ENCODE measurements at places on chromosomes 1 and 21.

DNA sequence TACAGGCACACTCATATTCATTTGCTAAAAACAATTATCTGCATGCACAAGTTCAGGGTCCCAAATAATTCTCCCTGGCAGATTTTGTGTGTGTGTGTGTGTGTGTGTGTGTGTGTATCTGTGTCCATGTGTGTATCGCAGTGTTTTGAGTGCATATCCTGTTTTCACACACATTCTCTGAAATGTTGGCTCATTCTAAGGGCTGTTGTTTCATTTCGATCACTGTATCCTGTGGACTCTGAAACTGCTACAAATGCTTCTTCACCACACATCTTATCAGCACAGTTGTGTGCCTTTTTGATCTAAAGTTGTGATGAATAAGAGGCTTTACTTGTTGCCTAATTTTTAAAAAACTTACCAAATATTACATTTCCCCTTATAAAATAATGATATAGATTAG, 34.6 kb downstream of the NR5A2 start:
- peak; percentile 33 for DNase-seq

- no peak for DNase-seq
These were observed 8.7 kb downstream of the SDHB start for GRCh38 chr1:17045150-17045549.

- DNase-seq, result no peak
These were observed 57.7 kb upstream of the DPT start for GRCh38 chr1:168786476-168787330.

DNA sequence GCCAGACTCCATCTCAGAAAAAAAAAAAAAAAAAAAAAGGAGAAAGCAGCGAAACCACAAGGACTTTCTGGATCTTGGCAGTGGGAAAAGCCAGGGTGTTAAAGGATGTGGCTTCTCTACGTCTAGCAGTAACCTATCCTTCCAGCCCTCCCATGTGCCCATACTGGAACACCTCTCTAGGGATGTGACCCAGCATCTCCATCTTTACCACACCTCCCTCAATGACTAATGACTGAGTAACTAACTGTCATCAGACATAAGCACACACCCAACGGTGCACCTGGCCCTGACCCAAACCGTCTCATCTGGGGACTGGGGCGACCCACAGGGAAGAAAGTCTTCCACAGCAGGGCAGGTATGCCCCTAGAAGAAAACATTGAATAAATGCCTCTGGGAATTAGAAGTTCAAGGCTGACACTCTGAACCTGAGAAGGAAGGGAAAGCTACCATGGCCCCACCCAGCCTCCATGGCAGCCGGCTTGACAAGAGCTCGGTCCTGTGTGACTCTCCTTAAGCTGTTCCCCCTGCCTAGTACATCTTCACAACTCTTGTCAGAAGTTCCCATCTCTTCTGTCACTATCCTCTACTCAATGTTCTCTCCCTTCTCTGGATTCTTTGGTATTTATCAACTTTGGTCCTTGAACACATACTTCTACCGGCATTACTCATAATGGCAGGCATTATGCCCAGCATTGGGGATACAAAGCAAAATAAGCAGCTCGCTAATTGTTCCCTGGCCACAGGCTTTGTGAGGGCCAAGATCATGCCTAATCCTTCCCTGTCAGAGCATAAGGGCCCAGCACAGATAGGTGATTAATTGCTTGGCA, 14.8 kb upstream of the PAQR6 start:
- DNase-seq, result no peak

DNA sequence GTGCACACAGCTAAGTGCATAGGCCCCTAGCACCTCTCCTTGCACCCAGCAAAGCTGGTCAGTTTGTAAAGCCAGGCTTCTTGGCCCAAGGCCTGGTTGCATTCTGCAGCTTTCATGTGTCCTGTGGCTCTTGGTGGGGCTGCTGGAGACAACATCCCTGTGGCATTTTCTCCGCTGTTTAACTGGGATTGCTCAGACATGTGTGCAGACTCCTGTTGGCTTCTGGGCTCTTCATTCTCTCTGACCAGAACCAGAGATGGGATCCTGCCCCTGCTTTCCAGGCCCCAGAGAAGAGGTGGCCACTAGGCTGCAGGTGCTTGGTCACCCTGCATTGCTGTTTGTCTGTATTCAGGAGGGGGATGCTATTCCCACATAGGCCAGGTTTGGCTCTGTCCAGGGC, 50.8 kb downstream of the FAM78B start:
- DNase-seq, result no peak

GRCh38 chr1:12475530-12475934, 142.5 kb downstream of the DHRS3 start:
- DNase-seq, result peak; percentile 47

GRCh38 chr1:15678578-15678977, 5.5 kb upstream of the PLEKHM2 start:
- DNase-seq, result no peak

GRCh38 chr21:46188226-46189212, 4.3 kb upstream of the SPATC1L start:
- peak; percentile 85 for DNase-seq

DNA sequence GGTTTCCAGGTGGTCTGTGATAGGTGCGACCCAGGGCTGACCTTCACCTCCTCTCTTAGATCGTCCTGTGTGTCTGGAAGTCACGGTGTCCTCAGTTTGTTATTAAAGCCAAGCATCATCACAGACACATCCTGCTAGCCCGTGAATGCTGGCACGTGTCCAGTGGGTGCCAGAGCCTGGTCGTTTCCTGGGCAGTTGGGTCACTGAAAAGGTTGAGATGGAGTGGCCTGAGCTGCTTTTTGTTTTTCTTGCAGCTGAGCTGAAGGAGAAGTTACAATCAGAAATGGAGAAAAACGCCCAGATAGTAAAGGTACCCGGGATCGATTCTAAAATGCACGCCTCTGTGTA, 23.2 kb downstream of the PCNT start:
- peak; percentile 17 for DNase-seq

DNA sequence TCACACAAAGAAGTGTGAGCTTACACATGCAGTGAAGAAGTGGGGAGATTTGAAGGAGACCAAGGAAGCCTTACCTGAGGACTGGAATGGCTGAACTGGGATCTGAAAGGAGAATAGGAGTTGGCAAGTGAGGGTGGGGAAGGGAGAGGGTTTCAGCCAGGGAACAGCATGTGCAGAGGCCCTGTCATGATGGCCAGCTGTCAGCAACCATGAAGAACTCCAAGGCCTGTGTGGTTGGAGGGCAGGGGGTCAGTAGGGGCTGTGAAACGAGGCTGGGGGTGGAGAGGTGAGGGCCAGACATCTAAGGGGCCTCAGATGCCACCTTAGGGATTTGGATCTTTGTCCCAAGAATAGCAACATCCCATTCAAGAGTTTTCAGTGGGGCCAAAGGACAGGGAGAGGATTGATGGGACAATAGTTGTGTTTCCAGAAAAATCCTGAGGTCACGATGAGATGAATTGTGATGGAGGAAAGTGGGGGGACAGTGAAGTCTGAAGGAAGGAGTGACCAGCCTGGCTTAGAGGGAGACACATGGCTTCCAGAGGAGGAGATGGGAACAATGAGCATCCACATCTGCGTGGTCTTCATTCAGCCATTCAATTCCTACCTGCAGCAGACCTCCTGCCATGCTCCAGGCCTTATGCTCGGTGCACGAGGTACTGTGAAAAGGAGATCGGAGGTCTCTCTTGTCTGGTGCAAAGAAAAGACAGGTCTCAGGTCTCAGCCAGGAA, 187.6 kb downstream of the MATN1 start:
- no peak for DNase-seq

- DNase-seq, result no peak
These were observed 1030.0 kb downstream of the MRPL39 start for GRCh38 chr21:24577301-24577700.

DNA sequence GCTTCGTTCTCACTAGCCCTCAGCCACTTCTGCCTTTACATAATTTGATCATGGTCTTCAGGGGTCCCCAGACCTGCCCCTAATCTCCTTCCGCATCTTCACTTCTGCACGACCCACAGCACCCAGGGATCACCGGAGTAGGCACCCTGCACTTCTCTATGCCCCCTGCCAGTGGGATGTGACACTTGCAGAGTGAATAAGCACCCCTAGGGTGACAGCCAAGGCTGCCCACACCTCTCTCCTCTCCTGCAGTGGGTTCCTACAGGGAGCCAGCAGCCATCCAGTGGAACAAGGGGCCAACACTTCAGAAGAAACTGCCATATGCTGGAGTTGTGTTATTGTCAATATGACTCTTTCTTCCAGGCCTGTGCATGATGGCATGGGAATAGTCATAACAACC, 58.0 kb upstream of the CTPS1 start:
- no peak for DNase-seq

GRCh38 chr1:47209091-47209490, 19.3 kb upstream of the PDZK1IP1 start:
- no peak for DNase-seq

GRCh38 chr1:219206350-219206749, 32.7 kb downstream of the LYPLAL1 start:
- DNase-seq, result no peak

DNA sequence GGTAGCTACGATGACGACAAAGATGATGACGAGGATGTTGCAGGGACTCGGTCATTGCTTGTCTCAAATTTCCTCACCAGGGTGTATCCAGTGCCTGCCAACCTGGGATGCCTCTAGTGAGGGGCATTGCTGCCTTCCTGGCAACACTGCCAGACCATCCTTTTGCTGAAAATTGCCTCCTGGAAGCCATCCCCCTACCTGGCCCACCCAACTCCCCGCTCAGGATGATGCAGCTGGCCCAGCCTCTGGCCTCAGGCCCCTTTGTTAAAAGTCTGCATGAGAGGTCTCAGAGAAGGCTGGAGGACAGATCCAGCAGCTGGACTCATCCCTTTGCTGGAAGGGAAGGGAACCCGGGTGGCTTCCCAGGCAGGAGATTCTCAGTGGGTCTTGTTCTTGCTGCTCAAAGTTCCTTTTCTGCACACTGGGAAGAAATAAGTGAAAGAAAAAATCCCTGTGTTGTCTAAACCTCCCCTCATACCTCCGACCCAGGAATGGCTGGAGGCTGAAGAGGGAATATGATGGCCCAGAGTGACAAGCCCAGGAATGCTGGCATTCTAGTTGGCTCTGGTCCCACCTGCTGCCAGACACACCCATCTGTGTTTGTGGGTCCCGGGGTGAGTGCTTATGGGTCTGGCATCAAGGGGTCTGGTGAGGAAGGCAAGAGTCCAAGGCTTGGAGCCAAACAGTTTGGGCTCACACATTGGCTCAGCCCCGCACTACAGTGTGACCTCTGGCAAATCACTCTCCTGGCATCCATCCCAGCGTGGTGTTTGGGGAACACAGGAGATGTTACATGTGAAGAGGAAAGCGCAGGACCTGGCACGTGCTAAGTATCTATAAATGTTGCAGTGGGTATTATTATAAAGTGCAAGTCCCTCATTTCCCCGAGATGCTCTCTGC, 6.7 kb upstream of the FNDC5 start:
- DNase-seq, result no peak

DNA sequence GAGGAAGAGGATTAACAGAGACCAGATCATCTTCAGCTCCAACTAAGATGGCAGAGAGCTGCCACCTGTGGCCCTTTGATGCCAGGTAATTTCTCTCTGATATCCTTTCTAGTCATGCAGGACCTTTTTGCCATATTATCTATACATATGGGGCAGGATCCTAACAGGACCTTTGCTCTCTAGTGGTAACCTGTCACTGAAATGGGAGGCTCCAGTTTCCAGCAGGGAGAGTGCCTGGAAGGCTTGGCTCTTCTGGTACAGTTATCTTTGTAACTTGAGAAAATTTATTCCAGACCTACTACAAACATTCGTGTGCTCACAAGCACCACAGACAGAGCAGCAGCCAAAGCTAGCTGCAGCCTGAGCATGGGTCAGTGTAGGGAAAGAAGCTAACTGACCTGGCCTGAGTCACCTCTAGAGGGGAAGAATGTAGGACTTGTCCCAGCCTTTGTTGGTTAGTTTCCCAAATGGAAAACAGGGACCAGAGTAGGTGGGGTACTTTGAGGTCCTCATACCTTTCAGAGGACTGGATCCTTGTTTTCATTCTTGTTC, 86.5 kb upstream of the MACF1 start:
- DNase-seq, result no peak

GRCh38 chr1:245606157-245606725, 451.5 kb downstream of the KIF26B start:
- DNase-seq, result no peak

- peak; percentile 50 for DNase-seq
These were observed 24.5 kb upstream of the RCSD1 start for GRCh38 chr1:167605576-167605975.

- no peak for DNase-seq
These were observed 17.0 kb downstream of the DENND2D start for GRCh38 chr1:111183308-111184069.

DNA sequence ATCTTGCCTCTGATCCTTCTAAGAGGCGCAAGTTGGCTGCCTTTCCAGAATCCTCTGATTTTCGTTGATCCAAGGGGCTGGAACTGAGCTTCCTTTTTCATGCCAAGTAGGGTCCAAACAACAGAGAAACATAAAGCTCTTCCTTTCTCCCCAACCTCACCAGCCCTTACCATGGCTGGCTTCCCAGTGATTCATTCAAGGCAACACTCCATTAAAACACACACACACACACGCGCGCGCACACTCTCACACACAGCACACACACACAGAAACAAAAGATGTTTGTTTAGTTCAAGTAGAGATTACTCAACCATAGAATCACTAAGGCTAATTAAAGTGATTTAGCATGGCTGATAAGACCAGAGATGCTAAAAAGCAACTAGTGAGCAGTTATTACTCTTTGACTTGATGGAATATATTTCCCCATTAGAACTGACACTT, 13.0 kb upstream of the GUCA2A start:
- DNase-seq, result peak; percentile 72

GRCh38 chr1:115242543-115242942, 95.5 kb downstream of the NGF start:
- no peak for DNase-seq

- no peak for DNase-seq
These were observed 161.5 kb downstream of the ADSS2 start for GRCh38 chr1:244289991-244290785.

- DNase-seq, result peak; percentile 82
These were observed 120.0 kb downstream of the SETD4 start for GRCh38 chr21:35940074-35940927.

DNA sequence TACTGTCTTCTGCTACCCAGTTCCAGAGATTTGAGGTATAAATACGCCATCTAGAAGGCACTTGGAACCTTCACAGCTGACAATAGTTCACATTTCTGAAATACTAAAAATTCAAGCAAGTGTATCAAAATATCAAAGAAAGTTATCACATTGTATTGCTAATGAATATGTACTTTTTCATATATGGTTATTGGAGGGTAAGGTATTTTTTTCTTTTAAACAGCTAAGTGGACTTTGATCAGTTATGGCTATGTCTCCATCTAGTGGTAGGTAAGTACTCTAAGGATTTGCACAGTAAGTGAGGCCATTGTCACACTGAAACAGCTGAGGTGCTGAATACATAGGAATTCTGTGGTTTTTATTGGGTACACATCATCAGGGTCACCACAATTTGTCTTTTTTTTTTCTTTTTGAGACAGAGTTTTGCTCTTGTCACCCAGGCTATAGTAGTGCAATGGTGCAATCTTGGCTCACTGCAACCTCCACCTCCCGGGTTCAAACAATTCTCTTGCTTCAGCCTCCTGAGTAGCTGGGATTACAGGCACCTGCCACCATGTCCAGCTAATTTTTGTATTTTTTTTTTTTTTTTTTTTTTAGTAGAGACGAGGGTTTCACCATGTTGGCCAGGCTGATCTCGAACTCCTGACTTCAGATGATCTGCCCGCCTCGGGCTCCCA, 49.1 kb upstream of the CR2 start:
- DNase-seq, result peak; percentile 84

GRCh38 chr1:1287288-1288110, 7.3 kb downstream of the SCNN1D start:
- DNase-seq, result no peak

Measured in lung microvascular endothelial cell (primary cell).